ENCODE measurements at places on chromosomes 12 and 14.

GRCh38 chr12:51721282-51721940 lies 127.1 kb downstream of the FIGNL2 start:
- DNase-seq = no peak

- no peak for DNase-seq
These were observed 179.4 kb downstream of the CRADD start for GRCh38 chr12:93856611-93857010.

DNA sequence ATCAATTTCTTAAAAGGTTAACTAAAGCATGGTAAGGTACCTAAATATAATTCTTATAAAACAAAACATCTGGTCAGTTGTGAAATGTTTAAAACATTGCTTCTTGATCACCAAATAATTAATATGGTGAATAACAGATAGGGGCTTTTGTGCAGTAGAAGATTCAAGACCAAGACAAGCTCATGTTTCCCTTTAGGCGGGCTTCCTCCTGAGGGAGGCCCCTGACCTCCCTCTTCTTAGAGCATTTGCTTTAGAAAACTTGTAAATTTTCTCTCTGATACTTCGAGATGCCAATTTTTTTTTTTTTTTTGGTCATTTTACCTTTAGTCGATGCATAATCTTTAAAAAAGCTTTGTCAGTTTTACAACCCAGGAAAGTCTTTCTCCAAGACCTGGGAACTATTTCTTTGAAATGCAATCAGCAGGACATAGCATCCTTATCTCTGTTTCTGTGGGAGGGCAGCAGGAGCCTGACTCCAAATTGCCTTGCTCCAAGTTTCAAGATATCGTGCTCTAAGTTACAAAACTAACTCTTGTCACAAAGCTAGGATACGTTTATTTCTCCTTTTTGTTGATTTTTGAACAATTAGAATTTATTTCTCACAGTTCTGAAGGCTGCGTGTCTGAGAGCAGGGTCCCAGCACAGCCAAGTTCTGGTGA lies 66.6 kb upstream of the BICD1 start:
- no peak for DNase-seq

DNA sequence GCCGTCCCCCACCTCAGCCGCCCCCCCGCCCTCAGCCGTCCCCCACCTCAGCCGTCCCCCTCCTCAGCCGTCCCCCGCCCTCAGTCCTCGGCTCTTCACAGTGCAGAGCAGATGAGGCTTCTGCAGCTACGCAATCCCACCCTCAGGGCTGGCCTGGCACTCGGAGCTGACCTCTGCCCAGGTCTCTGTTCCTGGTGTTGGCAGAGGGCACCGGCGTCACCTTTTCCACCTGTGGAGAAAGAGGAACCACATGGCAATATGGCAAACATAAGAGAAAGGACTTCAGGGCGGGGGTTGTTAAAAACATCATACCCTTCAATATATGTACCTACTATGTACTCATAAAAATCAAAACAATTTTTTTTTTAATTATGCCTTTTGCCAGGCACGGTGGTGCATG lies 45.8 kb downstream of the MLXIP start:
- no peak for DNase-seq

DNA sequence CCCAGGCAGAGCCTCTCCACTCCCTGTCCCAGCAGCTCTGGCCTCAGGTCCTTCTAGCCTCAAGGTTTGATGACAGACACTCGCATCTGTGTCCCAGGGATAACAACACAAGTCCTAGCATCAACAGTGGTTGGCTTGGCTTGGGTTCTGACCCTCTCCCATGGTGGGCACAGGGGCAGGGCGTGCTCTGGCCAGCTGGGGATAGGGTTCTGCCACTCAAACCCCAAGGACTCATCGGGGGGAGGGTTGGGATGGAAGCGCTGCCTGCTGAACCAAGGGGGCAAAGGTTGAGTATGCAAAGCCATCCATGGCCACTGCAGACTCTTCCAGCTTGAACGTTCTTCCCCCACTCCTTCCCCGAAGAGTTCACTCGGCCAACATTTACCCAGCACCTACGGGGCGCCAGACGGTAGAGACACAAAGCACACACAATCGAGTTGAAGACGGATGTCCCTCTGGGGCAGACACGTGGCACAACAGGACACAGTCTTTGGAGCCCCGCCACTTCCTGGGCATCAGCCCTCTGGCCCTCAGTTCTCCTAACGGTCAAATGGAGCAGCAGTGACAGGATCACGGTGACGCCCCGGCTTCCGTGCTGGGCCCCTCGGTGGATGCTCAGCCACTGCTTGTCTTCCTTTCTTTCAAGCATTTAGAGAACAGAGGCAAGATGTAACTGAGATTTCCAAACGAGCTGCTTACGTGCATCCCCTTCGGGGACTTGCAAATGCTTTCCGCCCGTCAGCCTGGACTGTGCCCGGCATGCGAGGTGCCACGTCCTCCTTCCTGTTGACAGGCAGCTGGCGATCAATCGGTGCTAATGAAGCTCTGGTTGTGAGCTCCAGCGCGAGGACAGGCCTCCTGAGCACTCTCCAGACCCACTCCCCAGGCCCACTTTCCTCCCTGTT lies 42.6 kb downstream of the DLK1 start:
- no peak for DNase-seq

GRCh38 chr14:25086821-25087396 lies 37.0 kb upstream of the STXBP6 start:
- no peak for DNase-seq

GRCh38 chr12:4379405-4379804 lies at the start of gene FGF23:
Gene FGF23, minus strand, starts transcription at chr12:4379712. Its CDS starts 130 bp downstream, at chr12:4379582.
- DNase-seq = no peak

- no peak for DNase-seq
These were observed 173.0 kb downstream of the STXBP6 start for GRCh38 chr14:24876996-24877395.

DNA sequence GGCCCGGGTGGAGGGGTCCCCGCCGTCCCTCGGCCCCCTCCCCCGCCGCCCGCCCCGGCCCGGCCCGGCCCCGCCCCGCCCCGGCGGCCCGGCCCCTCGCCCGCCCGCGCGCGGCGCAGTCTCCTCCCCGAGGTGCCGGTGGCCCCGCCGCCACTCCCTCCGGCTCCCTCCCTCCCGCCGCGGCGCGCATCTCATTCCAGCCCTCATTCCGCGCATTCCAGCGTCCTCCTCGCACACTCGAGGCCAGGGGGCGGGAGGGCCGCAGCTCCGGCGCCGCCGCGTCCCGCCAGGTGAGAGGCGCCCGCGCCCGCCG lies at the start of gene TEAD4:
TEAD4 (plus strand) TSS at position 206 of the 313 bp plus-strand sequence.
- DNase-seq = no peak

GRCh38 chr14:65941091-65941490 lies 528.6 kb downstream of the FUT8 start:
- DNase-seq = no peak

DNA sequence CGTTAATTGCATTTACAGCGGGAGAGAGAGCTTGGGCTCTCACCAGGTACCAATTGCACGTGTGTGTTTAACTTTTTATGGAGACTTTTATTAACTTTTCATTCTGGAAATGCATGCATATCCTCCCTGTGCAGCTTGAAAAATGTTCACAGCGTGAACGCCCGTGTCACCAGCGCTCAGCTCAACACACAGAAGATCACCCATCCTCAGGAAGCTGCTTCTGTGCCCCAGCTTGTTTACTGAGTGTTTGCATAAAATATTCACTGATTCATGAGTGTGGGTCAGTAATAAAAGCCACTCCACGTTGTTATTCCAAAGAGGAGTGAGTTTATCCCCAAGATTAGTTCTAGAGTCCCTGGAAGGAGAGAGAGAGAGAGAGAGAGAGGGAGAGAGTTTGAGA lies 75.5 kb upstream of the FZD10 start:
- DNase-seq = no peak

GRCh38 chr12:88445705-88446394 lies 134.4 kb downstream of the KITLG start:
- DNase-seq = no peak

DNA sequence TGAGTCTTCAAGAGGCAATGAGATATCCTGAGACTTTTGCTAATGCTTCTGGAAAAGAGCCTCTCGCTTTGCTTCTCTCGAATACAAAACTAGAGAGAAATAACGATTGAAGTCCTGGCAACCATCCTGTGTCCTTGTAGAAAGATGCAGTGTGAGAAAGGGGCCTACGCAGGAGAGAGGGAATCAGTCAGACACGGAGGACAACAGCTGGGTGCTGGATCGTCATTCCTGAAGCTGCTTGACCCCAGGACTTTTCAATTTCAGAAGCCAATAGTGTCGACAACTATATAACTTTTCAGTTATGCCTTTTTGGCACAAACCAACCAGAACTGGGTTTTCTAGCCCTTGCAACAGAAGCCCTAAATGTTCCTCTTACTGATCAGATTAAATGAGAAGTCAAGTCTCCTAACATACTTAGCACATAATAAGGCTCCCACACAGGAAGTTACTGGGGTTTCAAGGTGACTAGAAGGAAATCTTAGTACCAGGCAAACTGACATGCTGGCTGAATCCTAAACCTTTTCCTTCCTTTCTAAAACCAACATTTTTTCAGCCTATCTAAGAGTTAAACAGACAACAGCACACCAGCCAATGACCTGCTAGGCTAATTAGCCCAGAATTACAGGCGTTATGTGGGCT lies 755.6 kb downstream of the MED13L start:
- no peak for DNase-seq

DNA sequence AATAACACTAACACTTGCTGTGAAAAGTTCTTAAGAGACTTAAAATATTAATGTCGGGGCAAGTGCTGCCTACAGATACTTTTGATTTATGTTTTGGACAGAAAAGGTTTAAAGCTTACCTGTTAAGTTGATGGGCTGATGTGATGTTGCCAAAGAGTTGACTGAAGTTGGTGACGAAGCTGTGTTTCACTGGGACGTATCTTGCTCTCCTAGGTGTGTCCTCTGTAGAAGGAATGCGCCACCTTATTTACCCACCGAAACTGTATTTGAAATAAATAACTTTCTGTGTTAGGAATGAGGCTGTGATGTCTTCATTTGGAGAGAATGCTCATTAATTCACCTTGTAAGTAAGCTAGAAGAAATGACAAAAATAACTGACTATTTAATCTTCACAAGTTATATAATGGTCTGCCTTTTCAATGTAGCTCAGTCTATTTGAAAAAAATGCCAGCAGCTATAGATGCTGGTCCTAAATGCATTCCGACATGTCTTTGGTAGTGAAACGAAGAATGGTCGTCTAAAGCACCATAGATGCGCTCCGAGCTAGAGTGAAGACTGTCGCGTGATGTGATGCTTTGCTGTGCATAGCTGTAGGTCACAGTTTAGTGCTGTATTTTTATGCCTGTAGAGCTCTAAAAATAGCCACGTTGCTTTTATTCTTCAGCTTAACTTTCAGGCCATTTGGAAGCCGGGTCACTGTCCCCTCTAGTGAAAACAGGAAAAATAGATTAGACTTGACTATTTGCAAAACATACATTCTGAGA lies at the start of gene RD3L:
RD3L (minus strand) TSS at position 557 of the 764 bp plus-strand sequence. CDS start 834 bp downstream, outside the sequence.
- no peak for DNase-seq

DNA sequence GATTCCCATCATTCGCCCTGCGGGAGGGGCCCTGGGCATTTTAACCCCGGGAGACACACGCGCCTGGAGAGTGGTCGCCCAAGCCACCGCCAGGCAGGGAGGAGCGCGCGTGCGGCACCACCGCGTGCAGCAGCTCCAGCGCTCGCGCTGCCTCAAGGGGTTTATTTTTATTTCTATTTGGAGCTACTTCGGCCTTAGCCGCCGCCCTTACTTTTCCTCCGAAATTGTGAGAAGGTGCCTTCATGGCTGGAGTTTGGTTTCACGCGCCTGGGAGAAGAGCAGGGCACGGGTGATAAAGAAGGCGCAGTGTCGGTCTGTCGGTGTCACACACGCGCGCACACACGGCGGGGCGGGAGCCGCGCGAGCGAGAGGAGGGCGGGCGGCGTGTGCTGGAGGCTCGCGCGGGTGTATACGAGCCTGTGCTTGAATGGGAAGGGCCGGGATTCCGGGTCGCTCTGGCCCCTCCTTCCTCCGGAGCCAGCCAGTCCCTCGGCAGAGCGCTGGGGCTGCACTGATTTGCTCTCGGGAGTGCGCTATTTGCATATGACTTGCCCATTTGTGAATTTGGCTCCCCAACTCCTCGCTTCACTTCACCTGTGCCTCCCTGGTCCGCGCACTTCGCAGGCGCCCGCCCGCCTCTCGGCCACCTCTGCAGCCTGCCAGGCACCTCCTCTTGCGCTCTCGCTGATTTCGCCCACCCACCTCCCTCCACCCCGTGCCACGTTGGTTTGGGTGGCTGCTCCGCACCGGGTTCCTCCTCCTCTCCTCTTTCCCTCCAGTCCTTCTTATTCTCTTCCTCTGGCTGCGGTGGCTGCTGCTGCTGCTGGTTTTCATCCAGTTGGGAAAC lies 932.3 kb downstream of the DIO2 start:
- no peak for DNase-seq

- DNase-seq = no peak
These were observed 102.7 kb upstream of the DACT1 start for GRCh38 chr14:58535044-58535443.

DNA sequence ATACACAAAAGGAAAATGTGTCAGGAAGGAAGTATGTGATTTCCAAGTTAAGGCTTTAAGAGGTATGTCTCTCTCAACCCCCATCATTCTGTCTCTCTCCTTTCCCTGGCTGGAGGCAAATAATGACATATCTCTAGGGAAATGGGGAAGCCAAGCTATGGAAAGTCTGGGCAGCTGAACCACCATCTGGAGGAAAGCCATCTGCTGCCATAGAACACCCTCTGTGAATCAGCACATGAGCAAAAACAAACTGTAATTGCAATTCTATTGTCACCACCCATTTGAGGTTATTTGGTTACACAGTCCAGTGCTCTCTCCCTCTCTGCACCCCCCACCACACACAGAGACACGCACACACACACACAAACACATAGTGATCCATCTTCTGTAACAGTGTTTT lies 766.2 kb downstream of the FLRT2 start:
- no peak for DNase-seq

DNA sequence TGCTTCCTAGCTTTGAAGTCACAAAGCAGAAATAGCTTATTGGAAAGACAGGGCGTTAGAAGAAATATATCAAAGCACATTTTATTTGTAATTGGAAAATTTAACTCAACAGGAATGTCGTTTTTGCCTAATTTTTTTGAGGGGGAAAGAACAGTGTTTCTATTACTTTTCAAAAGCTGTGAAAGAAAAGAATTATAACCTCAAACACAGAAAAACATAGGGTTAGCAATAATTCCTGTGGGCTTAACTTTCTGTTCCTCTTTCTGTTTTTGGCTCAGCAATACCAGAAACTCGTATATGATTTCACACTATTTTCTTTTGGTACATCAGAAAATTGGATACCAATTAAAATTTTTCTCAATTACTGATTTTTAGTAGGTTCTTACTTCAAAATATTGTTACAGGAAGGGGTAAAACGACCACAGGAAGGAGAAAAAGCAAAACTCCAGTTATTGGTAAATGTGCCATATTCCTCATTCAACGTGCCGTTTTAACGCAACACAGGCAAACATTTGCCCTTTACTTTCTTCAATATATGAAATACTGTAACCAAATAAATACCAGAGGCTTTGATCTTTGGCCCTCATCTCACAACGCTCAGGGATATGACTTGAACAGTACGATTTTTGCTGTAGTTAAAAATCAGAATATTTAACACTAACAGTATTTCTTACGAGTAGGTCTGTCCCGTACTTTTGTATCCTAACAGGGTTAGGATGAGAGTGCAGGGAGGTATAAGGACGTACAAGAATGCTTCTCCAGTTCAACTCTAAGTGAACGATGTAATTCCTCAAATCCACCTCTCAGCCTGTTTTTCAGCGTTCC lies 1.3 kb upstream of the RNU6-7 start:
- DNase-seq = no peak

GRCh38 chr12:58925751-58926150 lies 5.4 kb upstream of the LRIG3 start:
- DNase-seq = no peak

GRCh38 chr14:33457617-33458016 lies 493.3 kb downstream of the EGLN3 start:
- no peak for DNase-seq

- DNase-seq = no peak
These were observed 100.5 kb downstream of the PPM1H start for GRCh38 chr12:62834406-62834805.

GRCh38 chr12:49121047-49121696 lies 10.0 kb downstream of the TUBA1B start:
- DNase-seq = no peak
